ENCODE measurements at places on chromosomes 3 and 15.
A peak's percentile ranks its signal among the peaks of the same experiment; 100 is the strongest.

DNA sequence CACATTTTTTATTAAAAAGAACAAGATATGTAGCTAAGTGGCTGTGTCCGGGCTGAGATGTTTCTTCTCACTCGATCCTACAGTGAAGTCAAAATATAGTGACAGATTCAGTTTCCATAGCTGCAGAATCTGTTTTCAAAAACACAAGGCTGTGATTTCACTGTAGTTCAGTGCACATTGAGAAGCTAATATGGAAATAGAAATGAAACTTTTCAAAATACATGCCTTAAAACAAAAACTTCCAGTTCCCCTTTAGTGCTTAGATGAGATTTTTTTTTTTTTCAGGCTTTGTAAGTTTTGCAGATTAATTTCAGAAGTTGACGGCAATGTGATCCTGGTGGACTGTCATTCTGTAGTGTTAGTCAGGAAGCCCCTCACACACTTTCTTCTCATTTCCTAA, 23.8 kb upstream of the TRAK1 start:
- DNase-seq = peak; percentile 92

- peak; percentile 50 for DNase-seq
These were observed 619 bp downstream of the ATXN7 start for GRCh38 chr3:63864008-63864964.

GRCh38 chr3:144771381-144771870, 799.8 kb downstream of the DIPK2A start:
- DNase-seq = peak; percentile 26

DNA sequence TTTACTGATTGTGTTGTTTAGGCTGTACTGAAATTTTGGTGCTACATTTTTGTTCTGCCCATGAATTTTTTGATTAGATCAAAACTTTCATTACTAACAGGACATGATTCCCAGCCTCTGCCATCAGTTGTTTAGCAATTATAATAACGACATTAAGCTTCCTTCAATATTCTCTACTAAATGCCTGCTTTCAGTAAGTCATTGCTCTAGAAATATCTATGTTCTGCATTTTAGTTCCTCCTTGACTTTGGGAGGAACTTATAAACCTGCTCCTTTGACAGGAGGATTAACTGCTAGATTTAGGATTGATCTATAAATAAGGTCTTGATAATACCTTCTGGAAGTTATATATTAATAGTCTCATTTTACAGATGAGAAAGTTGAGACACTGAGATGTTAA, 269.1 kb downstream of the RAP2B start:
- DNase-seq = no peak

GRCh38 chr3:114480442-114480841, 186.6 kb downstream of the TIGIT start:
- DNase-seq = no peak

- DNase-seq = no peak
These were observed 18.1 kb downstream of the DAZL start for GRCh38 chr3:16587047-16587680.

- DNase-seq = no peak
These were observed 1.1 kb downstream of the FAM107A start for GRCh38 chr3:58575971-58576652.

DNA sequence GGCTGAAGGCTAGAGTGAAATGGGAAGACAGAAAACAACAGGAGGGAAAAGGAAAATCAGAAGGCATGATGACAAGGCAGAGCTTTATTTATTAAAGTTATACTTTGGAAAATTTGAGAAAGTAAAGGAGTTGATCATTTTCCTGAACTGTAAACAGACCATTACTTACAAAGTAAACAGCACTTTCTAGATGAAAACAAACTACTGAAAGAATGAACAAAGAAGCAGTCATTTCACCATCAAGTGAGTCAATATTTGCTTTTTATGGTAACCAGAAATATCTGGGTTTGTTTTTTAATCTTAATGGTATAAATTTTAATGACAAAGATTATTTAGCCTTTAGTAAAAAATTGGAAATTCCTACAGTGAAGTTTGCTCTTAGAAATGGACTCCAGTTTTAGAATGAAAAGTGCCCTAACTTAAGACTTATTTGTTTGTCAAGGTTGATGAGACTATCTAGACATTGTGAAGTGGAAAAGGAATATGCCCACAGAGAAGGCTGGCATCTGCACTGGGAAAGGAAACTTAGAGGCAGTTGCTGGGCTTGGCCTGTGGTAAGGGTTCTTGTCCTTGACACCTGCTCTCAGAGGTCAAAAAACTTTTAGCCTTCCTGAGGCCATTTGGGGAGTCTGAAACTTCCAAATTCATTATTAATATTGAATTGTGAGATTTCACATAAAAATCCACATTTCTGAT, 47.2 kb downstream of the SPTSSB start:
- no peak for DNase-seq

- no peak for DNase-seq
These were observed 6.0 kb downstream of the POLG start for GRCh38 chr15:89328398-89329254.

- peak; percentile 93 for DNase-seq
These were observed 7.0 kb downstream of the GPR160 start for GRCh38 chr3:170044795-170045244.

DNA sequence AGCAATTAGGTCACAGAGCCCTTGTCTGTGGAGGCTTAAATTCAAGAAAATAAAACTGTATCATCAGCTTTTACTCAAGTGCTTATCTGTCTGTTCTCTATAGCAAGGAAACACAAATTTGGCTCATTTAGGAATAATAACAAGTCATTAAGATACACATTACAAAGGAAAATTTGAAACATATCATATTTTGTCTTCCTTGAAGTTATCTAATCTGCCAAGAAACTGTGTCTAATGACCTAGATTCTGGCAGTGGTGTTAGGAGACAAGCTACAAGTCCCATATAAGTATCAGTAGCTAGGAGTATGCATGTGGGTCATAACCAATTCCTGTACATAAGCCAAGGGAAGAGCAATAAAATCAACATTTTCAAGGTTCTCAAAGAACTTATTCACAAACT, 108.2 kb upstream of the SETMAR start:
- DNase-seq = no peak
